Stimulated activated CD8-positive, alpha-beta memory T cell treated with anti-CD3 and anti-CD28 coated beads, Interleukin-4, amount 100 ng/mL, for 1 hour (primary cell): ENCODE measurements at places on chromosomes 1 and 21.

DNA sequence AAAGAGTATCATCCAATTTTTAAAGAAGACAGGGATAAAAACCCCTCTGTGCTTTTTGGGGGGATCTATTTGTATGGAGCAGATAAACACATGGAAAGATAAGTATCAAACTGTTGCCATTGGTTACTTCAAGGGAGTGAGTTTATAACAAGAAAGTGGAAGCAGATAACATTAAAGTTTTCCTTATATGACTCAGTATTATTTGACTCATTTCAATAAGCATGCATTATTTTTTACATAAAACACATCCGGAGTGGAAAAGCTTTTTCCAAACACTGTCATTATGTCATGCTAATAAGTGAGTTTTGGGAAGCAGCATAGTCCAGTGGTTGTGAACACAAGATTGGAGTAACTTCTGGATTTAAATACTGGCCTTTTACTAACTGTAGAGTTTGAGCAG, 452.2 kb downstream of the LTN1 start:
- DNase-seq = no peak

DNA sequence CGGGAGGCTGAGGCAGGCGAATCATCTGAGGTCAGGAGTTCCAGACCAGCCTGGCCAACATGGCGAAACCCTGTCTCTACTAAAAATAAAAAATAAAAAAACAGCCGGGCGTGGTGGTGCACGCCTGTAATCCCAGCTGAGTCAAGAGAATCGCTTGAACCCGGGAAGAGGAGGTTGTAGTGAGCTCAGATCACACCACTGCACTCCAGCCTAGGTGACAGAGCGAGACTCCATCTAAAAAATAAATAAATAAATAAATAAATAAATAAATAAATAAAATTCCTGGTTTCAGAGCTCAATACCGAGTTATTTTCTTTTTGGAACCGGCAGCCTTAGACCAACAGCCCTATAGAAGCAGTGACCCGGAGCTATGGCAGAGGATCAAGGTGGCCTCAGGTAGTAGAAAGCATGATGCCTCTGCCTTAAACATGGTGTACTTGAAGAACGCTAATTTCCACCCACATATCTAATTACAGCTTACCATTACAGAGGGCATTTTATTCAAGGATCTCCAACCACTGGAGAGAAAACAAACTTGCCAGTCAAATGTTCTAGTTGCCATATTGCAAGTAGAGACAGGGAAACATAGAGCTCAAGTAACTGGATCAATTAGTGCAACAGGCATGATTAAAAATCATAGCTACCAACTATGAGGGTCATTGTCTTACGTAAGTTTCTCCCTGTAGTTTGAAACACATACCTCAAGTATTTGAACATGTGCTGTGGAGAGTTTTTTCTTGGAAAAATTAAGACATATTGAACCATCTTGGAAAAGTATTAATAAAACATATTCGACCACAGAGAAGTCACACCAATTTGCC, 2.0 kb upstream of the ENAH start:
- DNase-seq = no peak

GRCh38 chr1:68481041-68481440, 15.8 kb downstream of the DEPDC1 start:
- no peak for DNase-seq

DNA sequence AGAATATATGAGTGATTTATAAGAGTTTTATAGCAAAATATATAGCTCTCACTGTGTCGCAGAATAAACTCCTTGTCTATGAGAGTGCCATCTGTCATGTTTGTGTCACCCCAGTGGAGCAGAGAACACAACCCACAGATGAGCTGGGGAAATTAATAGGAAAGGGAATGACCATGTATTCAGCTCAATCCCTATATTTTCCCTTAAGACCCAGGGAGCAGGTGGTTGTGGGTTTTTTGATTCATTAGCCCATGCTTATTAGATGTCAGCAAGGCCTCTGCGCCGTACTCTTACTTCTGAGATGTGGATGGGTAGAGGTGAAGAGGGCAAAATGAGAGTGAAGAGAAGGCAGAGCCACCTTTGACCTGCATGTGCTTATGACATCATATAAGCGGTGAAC, 4.1 kb upstream of the GREM2 start:
- no peak for DNase-seq

- no peak for DNase-seq
Measured at GRCh38 chr1:29299446-29299845, 63.1 kb downstream of the PTPRU start.

GRCh38 chr1:155570593-155570990, 8.0 kb upstream of the ASH1L start:
- no peak for DNase-seq

DNA sequence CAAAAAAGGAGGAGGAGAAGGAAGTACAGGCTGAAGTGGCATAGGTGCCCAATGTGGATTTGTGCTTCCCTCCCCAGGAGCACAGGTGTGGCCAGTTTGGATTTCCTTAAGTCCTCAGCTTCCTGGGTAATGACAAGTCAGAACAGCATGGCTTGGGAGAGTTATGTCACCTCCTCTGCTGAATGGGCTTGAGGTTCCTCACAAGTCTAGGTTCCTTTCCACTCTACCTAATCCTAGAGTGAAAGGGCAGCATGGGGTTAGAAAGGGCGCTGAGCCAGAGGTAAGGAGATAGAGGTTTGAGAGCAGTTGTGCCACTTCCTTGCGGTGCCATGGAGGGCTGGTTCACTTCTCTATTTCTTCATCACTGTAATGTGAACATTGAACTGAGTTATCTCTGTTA, 35.5 kb upstream of the IL20 start:
- DNase-seq = no peak

GRCh38 chr21:33080376-33080775, 10.4 kb downstream of the OLIG1 start:
- no peak for DNase-seq

GRCh38 chr1:3017440-3018050, 3.7 kb upstream of the ACTRT2 start:
- DNase-seq = no peak

GRCh38 chr21:17802572-17802971, 16.6 kb downstream of the C21orf91 start:
- no peak for DNase-seq

GRCh38 chr1:233959102-233959501, 54.6 kb downstream of the SLC35F3 start:
- no peak for DNase-seq

DNA sequence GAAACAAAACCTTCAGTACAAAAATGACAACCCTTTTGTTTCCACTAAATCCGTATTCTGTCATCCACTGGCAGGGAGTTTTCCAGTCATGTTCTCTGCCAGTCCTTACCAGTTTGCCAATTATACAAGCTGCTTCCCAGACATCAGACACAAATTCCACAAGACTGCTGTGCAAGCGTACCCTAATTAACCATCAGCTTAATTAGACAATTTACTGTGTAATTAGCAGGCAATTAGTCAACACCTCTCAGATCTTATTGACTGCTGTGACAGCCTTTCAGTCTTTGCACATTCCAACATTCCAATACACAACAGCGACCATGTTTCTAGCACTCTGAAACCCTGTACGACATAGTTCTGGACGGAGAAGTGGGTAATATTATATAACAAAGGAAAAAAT, 420.1 kb downstream of the DPYD start:
- no peak for DNase-seq

- DNase-seq = no peak
Measured at GRCh38 chr1:218673170-218673569, 328.0 kb downstream of the TGFB2 start.

DNA sequence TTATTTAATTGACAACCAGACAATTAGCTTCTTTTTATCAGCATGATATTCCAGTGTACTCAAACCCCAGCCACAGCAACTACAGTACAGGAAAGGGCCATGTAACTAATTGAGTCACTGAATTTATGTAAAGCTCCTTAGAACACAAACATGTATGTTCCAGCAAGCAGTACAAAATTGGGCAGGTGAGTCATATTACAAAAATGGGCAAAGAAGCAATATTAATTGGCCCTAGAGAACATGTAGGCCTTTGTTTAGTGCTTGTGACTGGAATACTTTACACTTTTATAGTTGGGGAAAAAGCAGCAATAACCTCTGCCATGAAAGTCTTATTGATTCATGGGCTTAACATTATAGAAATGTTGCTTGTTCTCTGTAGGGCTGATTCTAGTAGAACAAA, 31.8 kb downstream of the CLEC20A start:
- no peak for DNase-seq

DNA sequence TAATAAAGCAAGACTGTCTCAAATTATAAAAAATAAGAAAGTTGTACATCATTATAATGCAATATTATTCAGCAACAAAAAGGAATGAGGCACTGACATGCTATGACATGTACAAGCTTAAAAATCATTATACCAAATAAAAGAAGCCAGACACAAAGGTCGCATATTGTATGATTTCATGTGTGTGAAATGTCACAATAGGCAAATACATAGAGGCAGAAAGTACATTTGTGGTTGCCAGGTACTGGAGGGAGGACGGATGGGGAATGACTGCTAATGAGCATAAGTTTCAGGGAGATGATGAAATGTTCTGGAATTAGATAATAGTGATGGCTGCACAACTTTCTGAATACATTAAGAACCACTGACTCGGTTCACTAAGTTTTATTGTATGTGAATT, 73.6 kb upstream of the NBPF3 start:
- DNase-seq = no peak

GRCh38 chr1:203130358-203130985, 2.9 kb downstream of the ADORA1 start:
- no peak for DNase-seq

DNA sequence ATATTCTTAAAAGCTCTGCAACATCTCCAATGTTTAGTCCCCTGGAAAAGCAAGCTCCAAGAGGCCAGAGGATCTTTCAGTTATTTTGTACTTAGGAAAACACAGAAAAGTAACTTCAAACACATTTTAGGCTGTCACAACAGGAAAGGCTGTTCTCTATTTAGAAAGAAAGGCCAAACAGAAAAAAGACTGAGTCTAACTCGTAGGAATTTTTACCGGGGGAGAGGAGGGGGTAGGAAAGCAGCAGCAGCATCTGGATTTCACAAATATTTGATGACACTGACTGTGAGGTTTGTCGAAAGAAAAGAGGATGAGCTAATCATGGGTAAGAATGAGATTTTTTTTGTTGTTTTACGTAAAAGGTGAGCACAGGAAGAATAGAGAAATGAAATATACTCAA, 107.1 kb downstream of the EIF4G3 start:
- DNase-seq = no peak

- no peak for DNase-seq
Measured at GRCh38 chr1:9222846-9223625, 11.5 kb upstream of the H6PD start.

DNA sequence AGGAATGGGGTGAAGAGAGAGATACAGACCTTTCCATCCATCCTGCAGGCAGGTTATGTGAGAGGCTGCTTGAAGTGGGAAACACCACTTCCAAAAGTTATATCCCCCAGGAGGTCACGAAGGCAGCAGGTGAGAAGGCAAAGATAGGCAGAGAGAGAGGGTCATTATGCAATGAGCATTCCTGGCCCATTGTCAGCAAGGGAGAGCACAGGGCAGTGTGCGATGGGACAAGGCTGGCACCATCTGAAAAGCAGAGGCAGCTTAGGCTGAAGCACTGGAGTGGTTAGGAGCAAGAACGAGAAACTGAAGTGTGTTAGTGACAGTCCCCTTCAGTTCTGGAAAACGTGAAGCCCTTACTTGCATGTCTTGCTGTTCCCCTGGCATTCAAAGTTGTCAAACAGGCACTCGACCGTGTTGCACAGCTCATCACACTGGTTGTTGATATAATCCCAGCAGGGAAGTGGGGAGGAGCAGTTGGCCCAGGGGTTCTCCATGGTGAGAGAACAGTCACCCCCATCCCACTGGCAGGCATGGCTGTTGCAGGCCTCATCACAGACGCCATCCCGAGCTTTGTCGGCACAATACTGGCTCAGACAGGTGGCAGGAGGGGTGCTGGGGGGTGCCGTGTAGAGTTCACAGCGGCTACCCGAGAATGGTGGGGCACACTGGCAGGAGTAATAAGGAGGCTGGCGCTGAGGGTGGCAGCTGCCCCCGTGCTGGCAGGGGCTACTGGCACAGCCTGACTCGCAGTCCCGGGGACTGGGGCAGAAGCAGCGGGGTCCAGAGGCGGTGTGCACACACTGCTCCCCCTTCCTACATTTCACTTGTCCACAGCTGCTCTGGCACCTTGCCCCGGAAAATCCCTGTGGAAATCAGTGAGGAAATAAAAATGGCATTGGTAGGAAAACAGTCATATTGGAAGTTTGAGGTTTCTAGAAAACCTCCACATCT, 28.9 kb upstream of the ADAM30 start:
- DNase-seq = no peak

DNA sequence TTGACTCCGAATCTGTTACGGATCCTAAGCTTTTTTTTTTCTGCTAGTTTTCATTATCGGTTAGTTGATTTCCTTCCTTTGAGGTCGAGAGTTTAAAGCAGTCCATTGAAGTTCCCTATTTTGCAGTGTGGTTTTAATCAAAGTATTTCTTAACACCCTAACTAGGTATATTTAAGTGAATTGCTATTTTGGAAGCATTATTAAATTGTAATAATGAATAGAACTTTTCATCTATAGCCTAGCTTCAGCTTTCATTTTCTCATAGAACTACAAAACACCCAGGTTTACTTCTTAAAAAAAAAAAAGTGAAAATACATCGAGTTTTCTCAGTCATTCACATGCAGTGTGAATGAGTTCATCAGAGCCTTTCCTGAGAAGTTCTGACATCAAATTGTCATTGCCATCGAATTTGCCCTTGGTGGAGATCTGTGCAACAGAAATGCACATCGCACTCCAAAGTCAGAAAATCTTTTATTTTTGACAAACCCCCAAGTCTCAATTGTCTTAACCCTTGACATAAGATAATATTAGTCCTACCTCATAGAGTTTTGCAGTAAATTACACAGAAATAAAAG, 1.1 kb upstream of the LBR start:
- no peak for DNase-seq
